ENCODE measurements at places on chromosomes 12 and 14. TPM values are rescaled to one million over a fixed set of nuclear protein-coding genes. Genes with fewer than 3 reads are reported as not detected.

GRCh38 chr12:132284827-132285741 is 44.3 kb downstream of the GALNT9 start:
- no peak for DNase-seq

- DNase-seq, result no peak
Measured at GRCh38 chr14:93396456-93396855, 34.3 kb upstream of the UNC79 start.

Gene IL31
- 8.0 TPM for total RNA-seq

Gene TMED8
- 36.1 TPM for total RNA-seq

GRCh38 chr14:87461704-87462103 is 531.3 kb downstream of the GALC start:
- DNase-seq, result no peak

DNA sequence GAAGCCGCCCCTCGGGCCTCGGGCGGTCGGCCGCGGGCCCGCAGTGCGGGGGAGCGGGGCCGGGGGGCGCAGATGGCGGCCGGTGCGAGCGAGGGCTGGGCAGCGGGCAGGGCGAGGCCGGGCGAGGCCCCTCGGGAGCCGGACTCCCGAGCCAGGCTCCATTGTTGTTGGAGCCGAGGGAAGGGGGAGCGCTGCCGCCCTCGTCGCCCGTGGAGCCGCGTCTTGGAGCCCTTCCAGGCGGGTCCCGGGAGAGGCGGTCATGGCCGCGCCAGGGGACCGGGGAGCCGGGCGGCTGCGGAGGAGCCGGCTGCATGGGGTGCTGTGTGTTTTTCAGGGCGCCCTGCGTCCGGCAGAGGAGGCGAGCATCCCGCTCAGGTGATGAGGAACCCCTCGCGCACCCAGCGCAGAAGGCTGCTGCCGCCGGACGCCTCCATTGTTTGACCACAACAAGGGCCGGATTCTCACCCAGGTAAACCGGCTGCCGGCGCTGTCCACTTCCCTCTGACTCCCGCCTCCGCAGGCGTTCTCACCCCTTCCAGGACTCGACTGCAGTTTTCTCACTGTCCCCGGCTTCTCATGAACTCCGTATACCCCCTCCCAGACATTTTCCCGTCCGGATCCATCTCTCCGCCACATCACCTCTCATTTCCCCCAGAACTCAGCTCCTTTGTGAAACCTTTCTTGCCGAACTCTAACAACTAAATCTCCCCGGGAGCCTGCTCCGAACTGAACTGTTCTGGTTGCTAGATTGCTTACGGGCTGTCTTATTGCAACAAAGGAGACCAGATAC is 732 bp downstream of the ZNF664 start:
- peak; percentile 35 for DNase-seq

Measured in activated T-cell treated with anti-CD3 and anti-CD28 coated beads, Interleukin-2, amount 50 U/mL, for 72 hours (primary cell).